ENCODE measurements at places on chromosomes 7 and 10. TPM values are rescaled to one million over a fixed set of nuclear protein-coding genes. Genes with fewer than 3 reads are reported as not detected.

GRCh38 chr10:30384701-30385201 is 35.7 kb upstream of the MTPAP start:
- DNase-seq: peak; percentile 31

- DNase-seq: no peak
Measured at GRCh38 chr10:127385066-127385465, 164.0 kb upstream of the NPS start.

Gene CAMK2B
- polyA plus RNA-seq: 0.94 TPM

Gene TRIL
- 36.6 TPM for polyA plus RNA-seq

DNA sequence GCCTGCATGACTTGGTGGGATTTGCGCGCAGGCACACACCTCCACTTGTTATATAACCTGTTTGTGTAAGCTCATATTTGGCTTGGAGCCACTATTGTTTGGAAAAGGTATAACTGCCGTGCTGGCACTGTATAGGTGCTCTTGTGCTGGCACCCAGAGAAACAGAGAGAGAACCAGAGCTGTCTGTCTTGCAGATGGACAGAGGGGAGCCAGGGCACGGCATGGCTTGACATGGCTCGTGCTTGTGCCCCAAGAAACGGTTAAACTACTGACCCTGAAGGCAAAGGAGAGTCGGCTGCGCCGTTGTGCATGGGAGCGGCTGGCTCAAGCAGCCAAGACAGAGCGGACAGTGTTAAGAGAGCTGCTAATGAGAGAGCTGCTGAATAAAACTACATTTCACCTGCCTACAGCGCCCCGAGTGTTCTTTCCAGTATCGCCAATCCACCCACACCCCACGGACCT is 23.2 kb downstream of the RAPGEF5 start:
- DNase-seq: no peak

DNA sequence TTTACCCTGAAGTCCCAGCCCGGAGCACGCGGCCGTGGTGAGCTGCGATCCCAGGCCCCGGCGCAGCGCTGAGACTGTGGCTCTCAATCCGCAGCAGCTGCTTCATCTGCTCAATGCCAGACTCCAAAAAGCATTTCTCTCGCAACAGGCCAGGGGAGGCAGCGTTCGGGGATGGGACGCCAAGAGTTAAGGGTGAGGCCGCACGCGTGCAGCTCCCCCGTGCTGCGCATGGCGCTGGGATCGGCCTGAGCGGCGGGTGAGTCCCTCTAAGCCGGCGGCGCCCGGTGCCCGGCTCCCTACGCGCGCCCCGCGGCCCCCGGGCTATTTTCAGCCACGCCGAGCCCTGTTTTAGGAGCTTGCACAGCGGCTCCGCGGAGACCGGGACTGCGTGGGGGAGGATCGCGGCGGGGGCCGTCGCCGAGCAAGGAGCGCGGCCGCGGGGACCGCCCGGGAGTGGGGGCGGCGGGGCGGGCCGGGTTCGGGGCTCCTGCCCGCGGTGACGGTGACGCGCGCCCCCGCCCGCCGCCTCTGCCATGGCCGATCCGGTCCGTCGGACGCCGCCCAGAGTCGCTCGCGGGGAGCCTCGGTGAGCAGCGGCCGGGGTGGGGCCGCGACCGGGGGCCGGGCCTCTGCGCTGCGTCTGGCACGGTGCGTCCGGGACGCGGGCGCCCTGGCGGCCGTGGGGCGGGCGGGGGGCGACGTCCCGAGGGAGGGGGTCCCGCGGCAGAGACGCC is 29.4 kb upstream of the JAKMIP3 start:
- DNase-seq: peak; percentile 35

DNA sequence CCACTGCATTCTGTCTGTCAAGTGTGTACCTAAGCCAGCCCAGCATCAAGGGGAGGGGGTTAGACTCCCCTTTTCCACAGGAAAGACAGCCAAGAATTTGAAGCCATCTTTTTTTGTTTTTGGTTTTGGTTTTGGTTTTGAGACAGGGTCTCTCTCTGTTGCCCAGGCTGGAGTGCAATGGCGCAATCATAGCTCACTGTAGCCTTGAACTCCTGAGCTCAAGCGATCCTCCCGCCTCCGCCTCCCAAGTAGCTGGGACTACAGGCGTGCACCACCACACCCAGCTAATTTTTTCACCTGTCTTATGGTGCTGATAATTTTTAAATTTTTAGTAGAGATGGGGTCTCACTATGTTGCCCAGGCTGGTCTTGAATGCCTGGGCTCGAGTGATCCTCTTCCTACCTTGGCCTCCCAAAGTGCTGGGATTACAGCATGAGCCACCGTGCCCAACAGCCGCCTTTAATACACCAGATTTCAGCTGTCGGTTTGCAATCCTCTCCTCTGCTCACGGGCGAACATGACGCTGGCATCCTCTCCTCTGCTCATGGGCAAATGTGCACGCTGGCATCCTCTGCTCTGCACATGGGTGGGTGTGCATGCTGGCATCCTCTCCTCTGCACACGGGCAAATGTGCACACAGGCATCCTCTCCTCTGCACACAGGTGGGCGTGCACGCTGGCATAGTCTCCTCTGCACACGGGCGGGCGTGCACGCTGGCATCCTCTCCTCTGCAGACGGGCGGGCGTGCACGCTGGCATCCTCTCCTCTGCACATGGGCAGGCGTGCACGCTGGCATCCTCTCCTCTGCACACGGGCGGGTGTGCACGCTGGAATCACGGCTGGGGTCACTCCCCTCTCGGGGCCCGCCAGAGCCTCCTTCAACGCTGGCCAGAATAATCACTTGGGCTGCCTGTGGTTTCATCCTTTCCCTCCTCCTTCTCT is 56.0 kb upstream of the PDGFA start:
- DNase-seq: no peak

GRCh38 chr7:76509931-76510877 is at the start of gene UPK3B:
Gene UPK3B (plus strand): TSS chr7:76510552. CDS start chr7:76510653, 101 bp downstream.
- no peak for DNase-seq

GRCh38 chr10:29254123-29255046 is 34.5 kb upstream of the LYZL1 start:
- peak; percentile 54 for DNase-seq

GRCh38 chr7:104967595-104967994 is 46.4 kb upstream of the KMT2E start:
- DNase-seq: no peak

DNA sequence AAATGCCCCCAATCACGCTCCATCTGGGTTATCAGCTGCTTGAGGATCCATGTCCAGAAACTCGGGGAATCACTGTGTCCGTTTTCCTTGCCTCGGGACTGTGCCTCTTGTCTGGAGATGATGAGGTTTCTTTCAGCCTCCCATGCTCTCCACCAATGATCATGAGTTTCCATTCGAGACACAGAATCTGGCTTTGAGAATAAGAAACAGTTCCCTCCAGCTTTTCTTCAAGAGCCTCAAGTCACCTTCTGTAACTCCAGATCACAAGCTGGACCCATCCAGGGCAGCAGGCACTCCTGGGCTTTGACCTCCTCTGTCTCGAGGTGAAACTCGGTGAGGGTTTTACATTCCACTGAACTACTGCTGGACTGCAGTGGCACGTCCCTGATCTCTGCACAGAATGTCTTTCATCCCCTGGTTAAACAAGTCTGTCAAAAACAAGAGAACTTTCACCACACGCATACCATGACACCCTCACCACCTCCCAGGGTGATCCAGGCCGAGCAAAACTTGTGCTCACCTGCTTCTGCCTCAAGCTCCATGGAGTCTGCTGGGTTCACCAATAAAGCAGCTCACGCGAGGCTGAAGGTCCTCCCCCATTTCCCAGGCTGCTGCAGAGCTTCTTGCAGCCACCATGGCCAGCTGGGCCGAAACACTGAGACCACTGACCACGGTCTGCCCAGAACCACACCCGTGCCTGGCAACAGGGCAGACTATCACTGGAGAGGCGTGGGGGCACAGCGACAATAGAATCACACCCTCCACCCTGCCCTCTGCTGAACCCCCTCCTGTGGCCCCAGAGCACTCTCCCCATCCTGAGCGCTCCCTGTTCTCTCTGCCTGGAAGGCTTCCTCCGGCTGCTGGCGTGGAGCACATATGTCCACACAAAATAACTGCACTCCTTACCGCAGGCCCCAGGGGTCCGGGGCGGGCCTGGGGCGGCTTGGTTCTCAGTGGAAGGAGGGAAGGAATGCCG is 25.1 kb downstream of the MAT1A start:
- DNase-seq: no peak

DNA sequence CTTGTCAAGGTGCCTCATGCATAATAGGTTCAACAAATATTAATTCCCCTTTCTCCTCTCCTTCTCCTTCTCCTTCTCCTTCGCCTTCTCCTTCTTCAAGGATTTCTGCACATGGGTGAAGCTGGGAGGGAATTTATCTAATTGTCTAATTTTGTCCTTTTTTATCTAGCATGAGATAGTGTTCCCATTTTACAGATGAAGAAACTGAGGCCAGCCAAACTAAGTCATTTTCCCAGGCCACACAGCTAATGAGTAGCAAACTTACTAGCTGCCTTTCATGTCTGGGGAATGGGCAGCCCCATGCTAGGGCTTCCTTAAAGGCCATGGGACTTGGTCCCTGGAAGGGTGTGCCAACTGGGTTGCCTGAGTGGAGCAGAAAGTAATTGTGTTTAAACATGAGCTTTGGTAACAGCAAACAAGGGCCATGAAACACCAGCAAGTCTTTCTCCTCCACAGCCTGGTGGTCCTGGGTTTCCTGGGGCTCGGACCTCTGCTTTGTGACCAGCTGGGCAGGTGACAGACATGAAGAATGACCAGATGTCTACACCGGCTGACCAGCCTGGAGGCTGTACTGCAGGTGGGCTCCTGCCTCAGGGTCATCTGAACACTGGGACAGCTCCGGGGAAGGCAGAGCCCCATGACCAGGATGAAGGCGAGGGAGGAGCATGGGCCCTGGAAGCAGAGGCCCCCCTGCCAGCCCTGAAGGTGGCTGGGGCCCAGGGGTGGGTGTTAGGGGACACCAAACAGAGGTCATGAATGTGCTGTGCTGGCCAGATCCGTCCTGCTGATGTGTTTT is 138.0 kb downstream of the PTPN20 start:
- DNase-seq: no peak

Gene VSTM4
- 30.6 TPM for polyA plus RNA-seq

Gene RAB19
- 0.52 TPM for polyA plus RNA-seq

- DNase-seq: no peak
Measured at GRCh38 chr10:35555962-35556930, 48.9 kb upstream of the GJD4 start.

- DNase-seq: no peak
Measured at GRCh38 chr7:44321796-44322195, 3.6 kb downstream of the CAMK2B start.

DNA sequence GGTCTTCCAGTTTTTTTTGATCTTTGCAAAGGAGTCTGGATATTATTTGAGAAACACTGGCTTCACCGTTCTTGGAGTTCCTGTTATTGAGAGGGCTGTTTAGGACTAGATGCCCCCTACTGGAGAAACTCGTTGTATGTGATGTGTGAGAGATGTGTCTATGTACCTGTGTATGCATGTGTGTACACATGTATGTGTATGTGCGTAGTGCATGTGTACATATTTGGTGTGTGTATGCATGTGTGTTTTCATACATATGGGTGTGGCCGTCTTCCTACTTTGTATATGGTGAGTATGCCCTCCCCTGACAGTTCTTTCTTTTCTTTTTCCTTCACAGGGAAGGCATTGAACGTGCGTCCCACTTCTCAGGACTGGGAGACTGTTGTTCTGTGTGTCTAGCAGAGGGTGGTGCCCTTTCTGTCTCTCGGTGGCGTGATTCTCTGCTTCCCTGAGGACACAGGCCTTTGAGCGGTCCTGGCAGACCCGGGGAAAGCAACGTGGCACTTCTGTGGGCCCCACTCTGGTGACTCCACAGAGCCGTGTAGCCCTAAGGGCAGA is 3.0 kb upstream of the CALHM3 start:
- DNase-seq: no peak

DNA sequence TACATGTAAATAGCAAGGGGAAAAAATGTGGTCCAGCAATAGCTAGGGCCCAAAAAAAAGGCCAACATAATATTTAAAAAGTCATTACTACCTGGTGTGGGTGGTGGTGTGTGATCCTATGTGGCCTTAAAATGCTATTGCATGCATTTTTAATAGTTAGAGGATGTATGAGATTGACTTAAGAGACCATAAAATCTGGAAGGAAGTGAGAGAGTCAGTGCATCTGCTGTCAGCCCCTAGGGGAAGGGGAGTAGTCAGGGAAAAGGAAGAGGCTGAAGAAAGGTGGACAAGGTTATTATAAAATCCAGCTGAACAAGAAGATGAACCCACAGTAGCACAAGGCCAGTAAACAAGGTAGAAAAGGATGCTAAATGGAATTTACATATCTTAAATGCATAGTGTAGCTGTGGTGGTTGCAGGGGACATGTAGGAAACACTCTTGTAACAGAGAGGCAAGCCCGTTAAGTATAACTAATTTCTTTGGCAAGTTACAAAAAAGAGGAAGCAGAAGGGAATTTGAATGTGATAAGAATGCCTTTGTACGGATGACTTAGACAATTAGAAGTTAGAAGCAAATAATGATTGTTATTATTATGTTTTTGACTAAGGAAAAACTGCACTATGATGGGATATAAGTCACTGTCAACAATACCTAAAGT is 11.9 kb upstream of the NDUFA5 start:
- DNase-seq: no peak

GRCh38 chr7:36010656-36011587 is 142.1 kb upstream of the EEPD1 start:
- peak; percentile 39 for DNase-seq

DNA sequence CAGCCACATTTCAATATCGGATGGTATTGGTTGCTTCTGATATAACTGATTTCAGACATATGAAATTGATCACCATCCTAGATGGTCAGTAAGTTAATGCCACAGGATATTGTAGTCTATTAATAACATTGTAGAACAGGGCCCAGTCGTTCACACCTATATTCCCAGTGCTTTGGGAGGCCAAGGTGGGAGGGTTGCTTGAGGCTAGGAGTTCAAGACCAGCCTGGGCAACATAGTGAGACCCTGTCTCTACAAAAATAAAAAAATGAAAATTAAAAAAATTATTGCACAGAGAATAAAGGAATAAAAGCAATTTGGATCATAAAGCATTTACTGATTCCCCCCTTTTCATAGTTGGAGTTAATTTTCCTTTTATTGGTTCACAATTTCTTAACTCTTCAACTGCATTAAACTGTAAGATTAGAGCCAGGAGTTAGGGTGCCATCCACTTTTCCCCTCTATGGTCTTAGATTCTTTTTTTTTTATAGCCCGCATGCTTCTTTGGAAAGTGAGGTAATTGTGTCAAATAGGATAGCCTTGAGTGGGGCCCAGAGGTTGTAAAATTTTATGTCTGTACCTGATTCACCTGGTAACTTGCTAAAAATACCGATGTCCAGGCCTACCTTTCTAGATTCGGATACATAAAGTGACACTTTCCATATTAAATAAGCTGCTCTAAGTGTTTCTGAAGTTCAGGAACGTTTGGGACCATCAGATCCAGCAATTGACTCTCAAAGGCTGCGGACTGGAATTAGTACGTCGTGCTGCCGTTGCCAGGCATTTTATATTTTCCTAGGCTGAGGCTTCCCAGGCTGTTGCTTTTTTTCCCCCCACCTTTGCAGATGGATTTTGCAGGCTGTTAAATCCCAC is 24.7 kb downstream of the ADK start:
- DNase-seq: no peak

DNA sequence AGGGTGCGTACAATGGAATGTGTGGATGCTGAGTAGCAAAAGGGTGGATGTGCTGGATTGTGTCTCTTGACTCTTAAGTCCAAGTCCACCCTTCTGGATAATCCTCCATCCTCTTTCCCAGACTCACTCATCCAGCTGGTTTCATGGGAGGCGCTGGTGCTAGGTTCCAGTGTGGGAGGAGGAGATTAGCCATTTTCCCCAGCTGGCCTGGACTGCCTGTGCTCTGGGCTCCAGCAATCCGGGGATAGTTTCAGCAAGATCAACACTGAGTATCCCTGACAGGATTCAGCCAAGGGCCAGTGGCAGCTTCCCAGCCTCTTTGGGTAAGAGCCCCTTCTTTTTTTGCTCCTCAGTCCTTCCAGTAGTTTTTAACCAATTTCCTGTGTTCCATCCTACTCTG is 21.6 kb upstream of the TRIL start:
- DNase-seq: no peak

Gene BRI3
- 99.1 TPM for polyA plus RNA-seq

Measured in right lung (tissue), 10 donors.